ENCODE measurements at places on chromosomes 3 and 15.
A peak's percentile ranks its signal among the peaks of the same experiment; 100 is the strongest.

GRCh38 chr3:9897408-9898372 is 5.0 kb upstream of the IL17RE start:
- DNase-seq: peak; percentile 65

DNA sequence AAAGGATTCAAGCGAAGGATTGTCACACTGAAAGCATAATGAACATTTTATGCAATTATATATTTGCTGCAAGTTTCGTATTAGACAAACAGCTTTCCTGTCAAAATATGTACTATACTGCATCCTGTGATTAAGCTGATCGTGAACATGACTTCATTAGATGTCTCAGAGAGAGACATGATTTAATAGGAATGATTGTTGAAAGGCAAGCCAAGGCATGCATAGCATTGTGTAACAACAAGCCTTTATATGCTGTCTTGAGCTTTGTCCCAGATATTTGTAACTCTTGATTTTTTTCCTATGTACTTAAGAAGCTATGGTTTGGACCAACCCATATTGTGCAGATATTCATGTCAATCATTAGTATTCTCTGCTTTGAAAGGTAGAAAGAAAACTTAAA is 309.1 kb downstream of the KCNH8 start:
- DNase-seq: no peak

DNA sequence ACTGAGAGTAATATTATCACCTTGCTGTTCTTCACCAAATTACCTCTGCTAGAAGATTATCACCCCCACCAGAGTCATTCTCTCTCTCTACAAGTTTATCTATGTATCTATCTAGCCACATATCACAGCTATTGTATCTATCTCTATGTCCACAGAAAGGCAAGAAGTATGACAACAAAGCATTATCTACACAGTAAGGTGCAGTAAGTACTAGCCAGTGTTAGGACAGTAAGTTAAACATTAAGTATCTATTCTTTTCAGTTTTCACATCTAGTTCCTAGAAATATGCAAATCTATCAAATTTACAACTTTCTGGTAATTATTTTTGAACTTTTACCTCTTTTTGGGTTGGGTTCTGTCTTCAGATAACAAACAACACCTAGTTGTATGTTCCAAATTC is 26.5 kb upstream of the XXYLT1 start:
- no peak for DNase-seq

- DNase-seq: no peak
Observed at GRCh38 chr3:10609134-10609533, 103.7 kb upstream of the ATP2B2 start.

- DNase-seq: no peak
Observed at GRCh38 chr3:192273697-192274010, 453.7 kb downstream of the FGF12 start.

- no peak for DNase-seq
Observed at GRCh38 chr15:36878684-36879262, 221.6 kb downstream of the MEIS2 start.

DNA sequence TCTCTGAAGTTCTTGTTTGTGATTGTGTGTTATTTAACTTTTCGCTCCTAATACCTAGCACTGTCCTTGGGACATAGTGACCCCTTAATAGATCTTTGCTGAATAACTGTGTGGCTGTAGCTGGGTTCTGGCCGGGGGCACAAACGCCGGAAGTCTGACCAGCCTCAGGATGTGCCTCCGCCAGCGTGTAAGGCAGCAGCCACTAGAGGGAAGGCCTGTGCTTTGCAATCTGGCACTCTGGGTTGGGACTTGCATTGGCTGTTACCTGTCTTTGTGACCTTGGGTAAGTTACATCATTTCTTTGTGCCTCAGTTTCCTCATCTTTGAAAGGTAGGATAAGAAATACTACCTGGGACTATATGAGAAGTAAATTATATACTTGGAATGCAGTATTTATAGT is 158.7 kb downstream of the GHSR start:
- no peak for DNase-seq

DNA sequence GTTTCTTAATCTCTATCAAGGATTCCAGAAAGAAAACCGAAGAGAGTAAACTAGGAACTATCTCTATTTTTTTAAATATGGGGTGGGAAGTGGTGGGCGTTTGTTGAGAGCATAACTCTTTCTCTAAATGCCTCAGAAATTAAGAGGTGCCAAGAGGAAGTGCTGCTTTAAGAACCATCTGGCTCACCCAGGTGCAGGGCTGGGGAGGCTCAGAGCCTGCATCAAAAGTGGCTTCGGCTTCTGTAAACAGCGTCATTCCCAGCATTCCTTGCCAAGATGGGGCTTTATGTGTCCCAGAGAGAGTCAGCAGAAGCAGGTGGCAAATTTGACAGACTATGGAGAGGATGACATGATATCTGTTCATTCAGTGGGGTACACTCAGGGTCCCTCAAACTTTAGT is 123.3 kb upstream of the BFSP2 start:
- no peak for DNase-seq

GRCh38 chr3:25663347-25663868 is 1.3 kb downstream of the TOP2B start:
- DNase-seq: peak; percentile 54

DNA sequence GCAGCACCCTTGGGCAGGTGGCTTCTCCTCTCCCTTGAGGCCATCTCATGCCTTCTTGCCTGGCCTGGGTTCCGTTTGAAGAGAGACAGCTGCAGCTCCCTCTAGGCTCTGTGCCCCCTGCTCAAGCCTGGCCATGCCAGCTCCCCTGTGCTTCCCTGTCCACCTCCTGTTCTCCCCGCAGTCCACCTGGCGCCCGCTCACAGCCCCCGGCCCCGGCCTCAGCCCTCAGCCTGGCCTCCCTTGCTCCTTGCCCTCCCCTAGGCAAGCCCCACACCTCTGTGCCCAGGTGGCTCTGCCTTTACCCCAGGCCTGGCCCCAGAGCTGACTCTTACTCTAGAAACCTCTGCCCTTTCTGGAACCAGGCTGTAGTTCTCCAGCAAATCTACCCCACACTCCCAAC is 13.9 kb upstream of the RHO start:
- DNase-seq: no peak
